Activated T-cell treated with anti-CD3 and anti-CD28 coated beads, Interleukin-2, amount 50 U/mL, for 24 hours (primary cell): ENCODE measurements at places on chromosomes 13 and 19.

DNA sequence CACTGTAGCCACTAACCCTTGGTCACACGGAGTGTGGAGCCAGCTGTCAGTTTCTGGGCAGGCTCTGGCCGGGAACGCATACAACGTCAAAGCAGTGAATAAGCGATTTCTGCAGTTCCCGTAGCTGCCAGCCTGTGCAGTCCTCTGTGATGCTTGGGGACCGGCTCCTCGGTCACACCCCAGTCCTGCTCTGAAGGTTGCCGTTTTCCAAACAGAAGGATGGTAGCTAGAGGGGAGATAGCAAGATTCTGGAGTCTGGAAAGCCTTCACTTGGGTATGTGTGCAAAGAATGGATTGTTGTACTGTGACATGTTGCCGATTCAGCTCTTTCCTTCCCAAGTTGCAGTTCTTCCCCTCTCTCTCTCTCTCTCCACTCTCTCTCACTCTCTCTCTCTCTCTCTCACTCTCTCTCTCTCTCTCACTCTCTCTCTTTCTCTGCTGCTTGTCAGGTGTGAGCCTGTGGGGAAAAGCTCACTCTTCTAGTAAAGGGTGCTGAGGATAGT lies 38.7 kb upstream of the C1QTNF9 start:
- DNase-seq = peak; percentile 68

GRCh38 chr19:11254666-11255065 lies 7.7 kb downstream of the DOCK6 start:
- no peak for DNase-seq

GRCh38 chr19:15300533-15301197 lies 31.7 kb downstream of the BRD4 start:
- DNase-seq = no peak

DNA sequence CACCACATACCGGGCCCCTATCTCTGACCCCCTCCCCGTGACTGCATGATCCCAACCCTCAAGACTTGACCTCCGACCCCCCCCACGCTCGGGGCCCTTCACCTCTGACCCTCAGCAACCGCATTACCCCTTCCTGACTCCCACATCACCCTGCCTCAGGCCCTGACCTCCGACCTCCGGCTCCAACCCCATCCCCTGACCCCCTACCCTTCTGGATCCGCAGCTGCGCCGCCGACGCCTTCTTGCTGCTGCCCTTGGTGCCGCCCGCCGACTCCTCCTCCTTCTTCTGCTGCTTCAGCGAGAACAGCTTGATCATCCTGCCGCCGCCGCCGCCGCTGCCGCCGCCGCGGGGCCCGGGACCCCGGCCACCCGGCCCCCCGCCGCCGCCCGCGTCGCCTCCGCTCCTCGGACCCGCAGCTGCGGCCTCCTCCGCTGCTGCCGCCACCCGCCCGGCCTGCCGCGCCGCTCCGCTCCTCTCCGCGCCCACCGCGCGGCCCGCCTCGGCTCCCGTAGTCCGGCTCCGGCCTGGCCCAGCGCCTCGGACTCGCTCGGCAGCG lies at the start of gene UBE2M:
Gene UBE2M (minus strand): TSS at position 546 of the 557 bp plus-strand sequence. CDS start 230 bp downstream, at position 316.
- no peak for DNase-seq

DNA sequence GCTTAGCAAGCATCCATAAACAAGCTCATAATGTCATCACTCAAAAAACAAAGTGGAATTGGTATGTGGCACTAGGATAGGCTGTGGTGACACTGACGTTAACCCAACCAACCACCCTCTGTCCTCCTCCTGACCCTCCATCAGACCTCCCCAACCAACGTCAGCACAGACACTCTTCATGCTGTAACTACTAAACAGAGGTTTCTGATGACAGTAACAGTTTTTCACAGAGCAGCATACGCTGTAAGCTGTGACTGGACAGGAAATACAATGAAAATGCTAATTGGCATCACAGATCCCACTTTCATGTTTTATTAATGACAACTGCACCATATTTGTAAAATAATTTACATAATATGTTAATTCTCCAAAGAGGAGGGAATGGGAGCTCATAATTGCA lies 238.0 kb downstream of the IRS2 start:
- DNase-seq = no peak

DNA sequence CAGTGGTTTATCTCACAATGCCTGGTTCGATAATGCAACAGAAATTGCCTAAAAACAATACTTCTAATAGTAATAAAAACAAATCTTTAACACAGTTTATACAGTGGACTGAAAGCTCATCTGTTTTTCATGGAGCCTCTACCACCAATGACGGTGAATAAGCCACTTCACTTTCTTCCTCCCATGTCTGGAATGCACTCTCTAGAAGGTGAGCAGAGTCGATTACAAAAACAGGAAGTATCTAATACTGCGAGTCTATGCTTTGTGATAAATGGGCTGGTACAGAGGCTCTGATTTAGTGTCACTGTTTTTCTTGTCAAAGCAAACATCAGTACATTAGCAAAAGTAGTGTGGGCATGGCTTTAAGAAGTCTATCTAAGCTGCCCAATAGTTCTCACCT lies 1348.6 kb upstream of the SLC10A2 start:
- no peak for DNase-seq

GRCh38 chr13:112256716-112257494 lies 119.2 kb upstream of the SPACA7 start:
- no peak for DNase-seq

- no peak for DNase-seq
Measured at GRCh38 chr19:56643460-56643955, 549 bp downstream of the SMIM17 start.

- DNase-seq = no peak
Measured at GRCh38 chr19:1169411-1169791, 4.7 kb downstream of the SBNO2 start.

- no peak for DNase-seq
Measured at GRCh38 chr13:66492479-66492878, 737.7 kb downstream of the PCDH9 start.

DNA sequence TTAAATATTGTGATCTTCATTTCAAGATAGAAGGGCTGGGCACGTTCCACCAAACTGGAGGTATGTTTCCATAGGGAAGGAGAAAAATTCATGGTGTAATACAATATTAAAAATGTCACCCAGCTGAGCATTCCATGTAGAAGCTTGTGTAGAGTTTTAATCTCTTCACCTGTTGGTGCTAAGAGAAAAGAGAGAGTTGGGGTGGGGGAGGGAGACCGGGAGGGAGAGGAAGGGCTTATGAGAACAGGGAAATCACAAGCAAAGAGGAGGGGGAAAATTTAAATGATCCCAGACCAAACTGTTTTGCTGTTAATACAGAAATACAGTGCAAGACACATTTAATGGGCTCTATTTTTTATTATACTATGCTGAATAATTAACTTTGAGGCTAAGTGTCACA lies 345.8 kb downstream of the ZNF536 start:
- no peak for DNase-seq

- no peak for DNase-seq
Measured at GRCh38 chr13:86838411-86839120, 832.6 kb upstream of the SLITRK5 start.

GRCh38 chr13:44786756-44787155 lies 202.5 kb downstream of the NUFIP1 start:
- DNase-seq = no peak

- DNase-seq = no peak
Measured at GRCh38 chr13:96052656-96053002, 572 bp downstream of the UGGT2 start.

DNA sequence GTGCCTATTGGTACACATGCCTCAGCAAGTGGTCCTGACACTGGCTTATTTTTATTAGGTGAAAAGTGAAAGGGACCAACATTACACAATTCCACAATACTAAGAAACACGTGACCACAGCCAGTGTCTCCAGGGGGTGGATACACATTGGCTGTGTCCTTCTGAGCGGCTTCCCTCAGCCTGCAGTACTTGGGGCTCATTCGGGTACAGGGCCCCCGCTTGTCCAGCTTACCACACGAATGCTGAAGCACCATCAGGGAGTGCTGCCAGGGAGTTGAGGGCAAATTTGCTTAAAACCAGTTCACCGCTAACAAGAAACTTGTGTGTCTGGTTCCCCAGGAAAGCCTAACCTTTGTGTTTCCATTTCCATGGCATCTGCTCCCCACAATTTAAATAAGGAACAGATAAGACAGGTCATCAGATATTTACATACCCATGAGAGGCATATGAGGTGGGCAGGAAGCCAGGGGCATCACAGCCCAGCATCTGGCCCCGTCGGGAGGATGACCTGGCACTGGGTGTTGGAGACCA lies 23.3 kb downstream of the PBX4 start:
- DNase-seq = no peak

DNA sequence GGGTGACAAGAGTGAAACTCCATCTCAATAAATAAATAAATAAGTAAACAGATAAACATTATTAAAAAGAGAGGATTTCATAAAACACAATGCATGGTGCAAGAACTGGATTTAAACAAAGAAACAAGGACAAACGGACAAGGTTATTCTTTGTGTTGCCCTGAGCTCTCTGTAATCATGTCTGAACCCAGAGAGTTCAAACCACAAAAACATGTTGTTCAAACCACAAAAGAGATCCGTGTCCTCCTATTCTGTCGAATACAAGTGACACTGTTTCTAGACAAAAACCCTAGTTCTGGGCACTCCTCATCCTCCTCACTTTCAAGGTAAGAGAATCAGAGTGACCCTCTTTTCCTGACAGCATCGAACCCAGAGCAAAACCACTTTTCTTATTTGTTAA lies 4.6 kb upstream of the TPRX2 start:
- DNase-seq = no peak

GRCh38 chr13:36251017-36251416 lies 36.7 kb upstream of the SOHLH2 start:
- DNase-seq = no peak

DNA sequence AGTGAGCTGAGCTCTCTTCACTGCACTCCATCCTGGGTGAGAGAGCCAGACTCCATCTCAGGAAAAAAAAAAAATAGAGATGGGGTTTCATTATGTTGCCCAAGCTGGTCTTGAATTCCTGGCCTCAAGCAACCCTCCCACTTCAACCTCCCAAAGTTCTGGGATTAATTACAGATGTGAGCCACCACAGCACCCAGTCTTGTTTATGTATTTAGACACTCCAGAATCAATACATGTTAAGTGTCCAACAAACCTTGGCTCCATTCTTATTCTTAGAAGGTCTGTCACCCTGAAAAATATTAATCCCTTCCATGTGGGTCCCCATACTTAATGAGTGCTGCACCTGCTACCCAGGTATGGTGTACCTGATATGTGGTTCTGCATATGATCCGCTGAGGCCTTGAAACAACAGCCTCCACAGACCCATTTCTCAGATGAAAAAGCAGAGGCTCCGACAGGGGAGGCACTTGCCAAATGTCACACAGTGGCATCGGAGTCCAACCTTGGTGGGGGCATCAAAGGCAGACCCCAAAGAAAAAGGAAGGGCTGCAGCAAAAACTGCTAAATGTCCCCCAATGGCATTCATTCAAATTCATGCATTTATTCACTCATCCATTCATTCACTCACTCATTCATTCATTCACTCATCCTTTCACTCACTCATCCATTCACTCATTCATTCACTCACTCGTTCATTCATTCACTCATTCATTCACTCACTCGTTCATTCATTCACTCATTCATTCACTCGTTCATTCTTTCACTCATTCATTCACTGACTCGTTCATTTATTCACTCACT lies 16.7 kb downstream of the TICAM1 start:
- DNase-seq = no peak

- DNase-seq = peak; percentile 80
Measured at GRCh38 chr19:17841810-17842662, 5.7 kb downstream of the JAK3 start.

DNA sequence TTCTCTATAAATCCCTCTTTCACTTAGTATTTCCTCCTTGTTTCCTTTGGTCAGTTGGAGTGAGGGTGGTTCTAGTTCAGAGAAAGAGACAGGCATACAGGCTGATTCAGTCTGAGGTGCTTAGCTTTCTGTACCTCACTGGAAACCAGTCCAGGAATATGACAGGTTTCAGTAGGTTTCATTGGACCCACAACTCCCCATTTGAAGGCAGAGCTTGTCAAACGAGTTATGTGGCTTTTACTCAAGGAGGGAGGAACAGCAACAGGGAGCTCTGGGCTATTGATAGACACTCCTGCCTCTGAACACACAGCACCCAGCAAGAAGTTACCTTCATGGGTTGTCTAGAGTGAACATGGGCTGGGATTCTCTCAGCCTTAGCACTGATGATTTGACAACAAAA lies 14.5 kb downstream of the ACTN4 start:
- DNase-seq = no peak

DNA sequence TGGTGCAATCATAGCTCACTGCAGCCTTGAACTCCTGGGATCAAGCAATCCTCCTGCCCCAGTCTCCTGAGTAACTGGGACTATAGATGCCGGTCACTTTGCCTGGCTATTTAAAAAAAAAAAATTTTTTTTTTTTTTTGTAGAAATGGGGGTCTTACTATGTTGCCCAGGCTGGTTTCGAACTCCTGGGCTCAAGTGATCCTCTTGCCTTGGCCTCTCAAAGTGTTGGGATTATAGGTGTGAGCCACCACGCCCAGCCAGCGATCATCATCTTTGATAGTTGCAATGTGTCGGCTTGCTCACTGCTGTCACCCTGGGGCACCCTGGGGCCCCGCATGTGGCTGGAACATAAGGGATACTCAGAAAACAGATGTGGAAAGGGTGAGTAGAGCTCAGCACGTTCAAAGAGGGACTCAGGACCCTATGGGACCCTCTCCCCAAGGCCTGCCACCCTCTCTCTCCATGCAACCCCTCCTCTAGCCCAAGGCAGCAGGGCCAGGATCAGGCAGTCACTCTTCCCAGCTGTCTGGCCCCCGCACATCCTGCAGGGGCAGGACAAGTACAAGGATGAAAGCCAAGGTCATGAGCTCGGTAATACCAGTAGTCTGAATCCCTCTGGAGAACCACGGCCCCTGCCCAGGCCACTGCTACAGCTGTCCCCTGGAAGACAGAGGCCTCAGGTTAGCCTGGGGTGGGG lies 6.5 kb upstream of the CCL25 start:
- no peak for DNase-seq

GRCh38 chr19:43524922-43525835 lies 1.8 kb downstream of the ETHE1 start:
- peak; percentile 70 for DNase-seq

DNA sequence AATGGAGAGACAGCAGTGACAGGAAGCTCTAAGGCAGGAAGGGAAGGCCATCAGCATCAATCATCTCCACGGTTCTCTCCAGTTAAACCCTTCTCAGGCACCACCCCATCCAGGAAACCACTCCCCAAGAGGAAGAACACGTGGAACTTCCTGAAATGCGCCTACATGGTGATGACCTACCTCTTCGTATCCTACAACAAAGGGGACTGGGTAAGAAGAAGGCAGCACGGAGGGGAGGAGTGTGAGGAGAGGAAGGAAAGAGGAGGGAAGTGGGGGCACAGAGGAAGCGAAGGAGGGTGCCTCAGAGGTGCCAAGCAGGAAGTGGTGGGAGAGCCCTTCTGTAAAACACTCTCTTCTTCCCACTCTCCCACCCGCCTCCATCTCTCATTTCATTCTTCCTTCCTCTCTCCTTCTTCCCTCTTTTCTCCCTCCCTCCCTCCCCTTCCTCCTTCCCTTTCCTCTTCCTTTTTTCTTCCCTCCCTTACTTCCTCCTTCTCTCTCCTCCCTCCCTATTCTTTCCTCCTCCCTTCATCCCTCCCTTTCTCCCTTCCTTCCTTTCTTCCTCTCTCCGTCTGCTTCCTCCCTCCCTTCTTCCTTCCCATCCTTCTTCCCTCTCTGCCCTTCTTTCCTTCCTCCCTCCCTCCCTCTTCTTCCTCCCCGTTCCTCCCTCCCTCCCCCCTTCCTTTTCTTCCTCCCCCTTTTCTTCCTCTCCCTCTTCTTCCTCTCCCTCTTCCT lies 12.6 kb downstream of the ZSCAN5A start:
- peak; percentile 37 for DNase-seq
